ENCODE measurements at places on chromosomes 3 and 15.

- DNase-seq: no peak
Measured at GRCh38 chr3:105622169-105622568, 246.6 kb downstream of the CBLB start.

- DNase-seq: no peak
Measured at GRCh38 chr3:118977671-118978392, 56.8 kb downstream of the IGSF11 start.

GRCh38 chr15:43244092-43244491 is 22.6 kb downstream of the TGM5 start:
- no peak for DNase-seq

- DNase-seq: no peak
Measured at GRCh38 chr3:107662124-107662507, 139.4 kb downstream of the BBX start.

- no peak for DNase-seq
Measured at GRCh38 chr3:46114323-46114988, 87.2 kb upstream of the XCR1 start.

DNA sequence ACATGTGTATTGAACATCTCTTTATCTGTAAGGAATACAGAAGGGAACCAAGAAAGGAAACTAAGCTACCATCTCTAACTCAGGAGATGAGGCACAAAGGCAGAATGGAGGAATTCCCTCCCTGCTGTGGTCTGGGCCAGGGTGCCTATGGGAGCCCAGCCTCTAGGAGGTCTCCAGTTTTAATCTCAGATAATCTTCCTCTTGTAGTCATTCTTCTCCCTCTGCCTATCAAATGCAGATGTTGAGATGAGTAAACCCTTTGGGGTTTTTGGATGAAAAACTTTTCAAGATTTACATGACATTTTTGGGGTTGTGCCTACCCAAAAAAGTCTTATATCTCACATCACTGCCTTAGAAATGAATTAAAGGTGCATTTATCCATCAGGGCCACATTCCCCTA is 23.3 kb downstream of the SCG5 start:
- DNase-seq: no peak

DNA sequence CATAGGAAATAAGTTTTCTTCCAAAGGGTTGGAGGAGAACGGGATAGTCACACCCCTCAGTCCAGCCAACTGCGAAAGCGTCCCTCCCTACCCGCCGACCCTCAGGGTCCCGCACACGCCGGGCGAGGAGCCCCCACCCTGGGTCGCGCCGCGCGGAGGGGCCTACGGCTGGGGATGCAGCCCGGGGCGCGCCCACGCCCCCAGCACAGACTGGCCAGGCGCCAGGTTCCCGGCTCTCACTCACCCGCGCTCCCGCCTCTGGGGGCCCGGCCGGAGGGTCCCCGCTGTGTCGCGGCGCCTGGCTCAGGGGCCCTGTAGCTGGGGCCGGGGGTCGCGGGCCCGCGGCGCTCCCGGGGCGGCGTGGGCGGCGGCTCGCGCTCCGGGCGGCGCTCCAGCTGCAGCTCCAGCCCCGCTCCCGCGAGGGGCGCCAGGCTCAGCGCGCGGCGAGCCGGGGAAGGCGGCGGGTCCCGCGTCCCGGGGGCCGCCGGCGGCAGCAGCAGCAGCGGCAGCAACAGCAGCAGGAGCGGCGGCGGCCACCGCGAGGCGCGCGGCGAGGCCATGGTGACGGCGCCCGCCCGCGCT is 375 bp downstream of the HEG1 start:
- no peak for DNase-seq

GRCh38 chr3:182717216-182717615 is 76.1 kb upstream of the ATP11B start:
- peak; percentile 10 for DNase-seq

GRCh38 chr15:66508293-66508883 is 3.3 kb downstream of the ZWILCH start:
- DNase-seq: peak; percentile 58

GRCh38 chr3:119238363-119238762 is 2.3 kb downstream of the B4GALT4 start:
- no peak for DNase-seq

- peak; percentile 15 for DNase-seq
Measured at GRCh38 chr3:15899388-15899787, 101.6 kb upstream of the ANKRD28 start.

DNA sequence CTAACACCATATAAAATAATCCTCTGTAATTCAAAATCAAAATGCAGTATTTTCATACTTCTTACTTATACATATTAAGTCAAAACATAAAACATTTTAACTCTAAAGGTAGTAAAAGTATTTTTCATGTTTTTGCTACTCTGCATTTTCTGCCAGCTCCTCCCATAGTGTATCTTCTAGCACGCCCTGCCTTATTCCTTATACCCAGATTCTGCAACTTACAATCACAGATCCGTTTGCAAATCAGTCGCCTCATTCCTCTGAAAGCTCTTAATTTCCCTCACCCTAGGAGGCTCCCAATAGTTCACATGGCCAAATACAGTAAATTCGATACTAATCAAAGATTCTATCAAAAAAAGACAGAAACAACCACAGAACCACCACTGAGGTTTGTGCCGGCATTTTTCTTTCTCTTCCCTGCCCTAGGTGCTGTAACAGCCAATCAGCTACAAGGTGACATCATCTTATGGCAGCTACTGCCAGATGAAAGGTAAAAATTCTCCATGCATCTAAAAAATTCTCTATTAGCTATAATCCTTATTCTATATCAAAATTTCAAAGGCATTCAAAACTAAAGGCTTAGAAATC is 72.9 kb downstream of the CLASP2 start:
- peak; percentile 25 for DNase-seq

- no peak for DNase-seq
Measured at GRCh38 chr3:132209855-132210254, 107.4 kb upstream of the ACP3 start.

- DNase-seq: no peak
Measured at GRCh38 chr15:78873793-78874765, 1.4 kb downstream of the MORF4L1 start.

DNA sequence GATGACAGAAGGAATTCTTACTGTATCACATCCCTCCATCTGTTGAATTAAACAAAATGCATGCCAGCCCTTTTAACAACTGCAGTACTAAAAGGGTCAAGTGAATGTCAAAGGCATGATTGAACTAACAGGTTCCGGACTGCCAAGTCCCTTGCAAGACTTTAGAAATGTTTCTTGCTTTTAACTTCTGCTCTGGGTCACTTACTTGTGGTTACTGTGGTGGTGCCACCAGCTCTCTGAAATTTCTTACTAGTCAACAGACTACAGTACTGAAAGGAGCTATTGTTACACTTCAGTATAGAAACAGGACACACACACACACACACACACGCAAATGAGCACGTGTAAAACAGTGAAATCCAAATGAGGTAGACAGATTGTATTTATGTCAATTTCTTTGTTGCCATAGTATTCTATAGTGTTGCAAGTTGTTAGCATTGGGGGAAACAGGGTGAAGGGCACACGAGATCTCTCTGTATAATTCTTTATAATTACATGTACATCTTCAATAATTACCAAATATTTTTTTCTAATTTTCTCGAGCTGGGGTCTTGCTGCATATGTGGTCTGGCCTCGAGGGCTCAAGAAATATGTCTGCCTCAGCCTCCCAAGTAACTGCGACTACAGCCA is 79.9 kb upstream of the SLC25A26 start:
- no peak for DNase-seq

- DNase-seq: no peak
Measured at GRCh38 chr15:78205337-78205736, 29.0 kb downstream of the ACSBG1 start.

- no peak for DNase-seq
Measured at GRCh38 chr3:100333970-100334487, 528 bp upstream of the NIT2 start.

DNA sequence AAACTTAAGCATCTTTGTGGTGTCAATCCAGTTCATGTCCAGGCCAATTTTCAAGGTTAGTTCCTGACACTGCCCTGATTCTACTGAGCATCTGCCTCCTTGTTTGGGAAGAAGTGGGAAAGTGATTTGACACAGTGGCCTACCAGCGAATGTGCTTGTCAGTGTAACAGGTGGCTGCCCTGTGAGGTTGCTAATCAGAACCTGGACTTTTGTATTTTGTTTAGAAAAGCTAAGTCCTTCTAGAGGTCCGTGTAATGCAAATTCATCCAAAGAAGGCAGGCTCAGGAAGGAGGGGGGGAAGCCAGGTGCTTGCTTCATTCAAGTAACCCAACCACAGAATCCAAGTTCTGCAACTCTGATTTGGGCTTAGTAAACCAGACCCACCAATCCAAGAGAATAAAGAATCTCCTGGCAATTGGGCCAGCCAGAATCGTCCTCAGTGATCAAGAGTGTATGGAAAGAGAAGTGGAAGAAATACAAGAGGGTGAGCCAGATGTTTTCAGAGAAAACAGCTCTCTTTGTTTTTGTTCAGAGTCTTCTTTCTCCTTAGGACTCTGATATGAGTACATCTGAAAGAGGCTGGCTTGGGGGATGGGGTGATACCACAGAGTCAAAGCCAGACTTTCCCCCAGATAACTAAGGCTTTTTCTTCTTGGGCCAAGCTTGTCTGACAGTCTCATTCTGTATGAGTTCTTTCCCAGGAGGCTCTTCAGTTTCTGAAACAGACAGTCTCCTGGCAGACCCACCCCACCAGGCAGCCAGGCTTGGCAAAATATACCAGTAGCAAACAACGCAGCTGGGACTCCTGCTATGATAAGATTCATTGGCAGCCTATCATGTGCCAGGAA is 508.9 kb upstream of the TBL1XR1 start:
- DNase-seq: no peak

DNA sequence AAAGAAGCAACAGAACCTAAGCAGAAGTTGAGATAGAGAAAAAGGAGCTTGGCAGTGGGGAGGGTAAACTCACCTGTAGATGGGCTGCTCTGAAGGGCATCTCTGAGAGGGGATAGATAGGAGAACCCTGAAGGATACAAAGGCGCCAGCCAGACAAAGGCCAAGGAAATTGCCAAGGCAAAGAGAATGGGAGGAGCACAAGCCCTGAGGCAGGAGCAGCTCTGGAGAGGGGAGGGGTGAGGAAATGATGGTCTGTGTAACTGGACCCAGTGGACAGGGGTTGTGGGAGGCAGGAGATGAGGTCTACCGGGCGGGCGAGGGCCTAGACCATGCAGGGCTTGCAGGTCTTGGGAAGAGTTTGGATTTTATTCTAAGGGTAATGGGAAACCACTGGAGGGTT is 2.3 kb upstream of the PDIA5 start:
- no peak for DNase-seq

- no peak for DNase-seq
Measured at GRCh38 chr3:33426068-33426467, 14.1 kb downstream of the UBP1 start.

DNA sequence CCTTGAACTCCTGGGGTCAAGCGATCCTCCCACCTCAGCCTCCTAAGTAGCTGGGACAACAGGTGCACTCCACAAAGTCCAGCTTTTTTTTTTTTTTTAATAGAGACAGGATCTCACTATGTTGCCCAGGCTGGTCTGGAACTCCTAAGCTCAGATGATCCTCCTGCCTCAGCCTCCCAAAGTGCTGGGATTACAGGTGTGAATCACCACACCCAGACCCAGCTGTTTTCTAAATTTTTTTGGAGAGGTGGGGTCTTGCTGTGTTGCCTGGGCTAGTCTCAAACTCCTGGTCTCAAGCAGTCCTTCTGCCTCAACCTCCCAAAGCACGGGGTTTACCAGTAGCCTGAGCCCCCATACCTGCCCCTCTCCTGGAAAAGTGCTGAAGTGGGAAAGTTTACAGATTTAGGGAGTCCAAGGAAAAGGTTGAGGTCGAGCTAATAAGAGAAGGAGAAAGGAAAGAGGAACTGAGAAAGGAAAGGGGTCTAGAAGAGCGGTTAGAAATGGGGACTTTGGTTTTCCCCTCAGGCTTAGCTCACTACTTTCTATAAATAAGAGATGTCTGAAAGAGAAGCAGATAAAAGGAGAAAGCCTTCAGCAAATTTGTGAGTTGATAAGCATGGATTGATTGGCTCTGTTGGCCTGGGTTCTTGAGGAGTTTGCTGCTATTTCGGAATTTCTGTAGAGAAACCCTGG is 23.6 kb downstream of the UBE2E1 start:
- DNase-seq: no peak

DNA sequence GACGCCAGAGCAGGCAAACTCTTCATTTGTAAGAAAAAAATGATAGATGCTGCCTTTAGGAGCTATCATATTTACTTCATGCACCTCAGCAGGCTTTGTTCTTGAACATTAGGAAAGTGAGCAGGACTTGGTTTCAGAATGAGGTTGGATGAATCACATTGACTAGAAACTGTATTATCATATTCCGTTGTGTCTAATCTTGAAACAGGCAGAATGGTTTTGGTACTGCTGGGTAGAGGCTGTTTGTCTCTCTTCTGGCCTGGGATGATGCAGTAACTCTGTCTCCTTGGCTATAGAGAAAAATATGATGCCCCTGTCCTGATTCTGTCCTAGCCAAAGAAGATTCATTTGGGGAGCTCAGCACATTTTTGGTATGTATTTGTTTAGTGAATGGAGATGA is 344.2 kb upstream of the GRM7 start:
- no peak for DNase-seq

DNA sequence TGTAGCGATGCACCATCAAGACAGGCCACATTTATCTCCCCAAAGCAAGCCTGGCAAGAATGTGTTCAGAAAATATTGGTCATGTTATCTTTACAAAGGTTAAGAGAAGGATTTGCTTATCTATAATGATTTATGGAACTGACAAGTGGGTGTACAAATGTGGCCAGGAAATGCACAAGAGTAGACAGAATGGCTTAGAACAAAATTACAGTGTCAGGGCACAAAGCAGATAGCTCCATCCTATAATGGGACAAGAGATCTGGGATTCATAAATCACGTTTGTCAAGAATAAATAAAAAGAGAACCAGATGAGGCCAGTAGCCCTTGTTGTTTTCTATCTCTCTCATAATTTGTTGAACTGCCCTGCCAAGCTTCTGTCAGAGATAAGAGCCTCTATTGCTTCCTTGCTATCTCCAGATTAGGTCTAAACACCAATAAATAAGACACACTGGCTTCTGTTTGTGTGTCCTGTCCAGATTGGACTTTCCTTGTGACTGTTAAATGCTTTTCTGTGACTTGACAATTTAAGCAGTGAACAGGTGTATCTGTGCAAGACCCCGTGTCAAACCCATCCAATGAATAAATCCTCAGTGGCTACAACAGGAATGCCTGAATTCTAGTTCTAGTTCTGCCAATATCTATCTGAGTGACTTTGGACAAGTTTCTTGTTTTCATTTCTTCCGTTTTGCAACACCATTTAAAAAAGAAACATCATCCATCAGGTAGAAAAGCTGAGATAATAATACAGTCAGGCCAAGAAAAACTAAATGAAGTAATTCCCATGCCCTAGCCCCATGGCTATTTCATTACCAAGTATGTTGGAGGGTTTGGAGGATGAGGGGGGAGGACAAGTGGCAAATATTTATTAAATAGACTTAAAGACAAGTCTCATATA is 157.2 kb downstream of the DCLK3 start:
- no peak for DNase-seq
